ENCODE measurements at places on chromosomes 7 and 10.

- no peak for DNase-seq
Observed at GRCh38 chr7:48899932-48900331, 24.4 kb upstream of the CDC14C start.

- no peak for DNase-seq
Observed at GRCh38 chr7:140752533-140752932, 56.0 kb downstream of the NDUFB2 start.

GRCh38 chr10:71923138-71923692 is 41.0 kb upstream of the CHST3 start:
- no peak for DNase-seq

GRCh38 chr7:4244041-4244440 is 438.1 kb upstream of the FOXK1 start:
- DNase-seq, result no peak

GRCh38 chr10:86659161-86659691 is 4.9 kb downstream of the OPN4 start:
- no peak for DNase-seq

DNA sequence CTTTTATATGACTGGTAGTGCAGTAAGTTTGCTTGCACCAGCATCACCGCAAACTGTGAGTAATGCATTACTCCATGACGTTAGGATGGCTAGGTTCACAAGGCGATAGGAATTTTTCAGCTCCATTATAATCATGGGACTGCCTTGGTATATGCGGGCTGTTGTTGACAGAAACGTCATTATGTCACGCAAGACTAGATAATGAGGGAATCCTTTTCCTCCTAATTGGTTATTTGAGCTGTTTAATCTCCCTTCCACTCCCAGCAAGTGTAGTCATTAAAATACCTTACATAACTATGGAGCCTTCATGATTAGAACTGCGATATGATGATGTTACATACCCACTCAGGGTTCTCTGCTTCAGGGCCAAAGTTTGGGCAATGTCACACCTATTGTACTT is 17.3 kb downstream of the KLLN start:
- no peak for DNase-seq

GRCh38 chr7:30805081-30805691 is 34.0 kb downstream of the MINDY4 start:
- no peak for DNase-seq

- no peak for DNase-seq
Observed at GRCh38 chr10:79220307-79220706, 127.0 kb upstream of the PPIF start.

GRCh38 chr7:116277070-116277469 is 66.7 kb downstream of the TES start:
- DNase-seq, result no peak

DNA sequence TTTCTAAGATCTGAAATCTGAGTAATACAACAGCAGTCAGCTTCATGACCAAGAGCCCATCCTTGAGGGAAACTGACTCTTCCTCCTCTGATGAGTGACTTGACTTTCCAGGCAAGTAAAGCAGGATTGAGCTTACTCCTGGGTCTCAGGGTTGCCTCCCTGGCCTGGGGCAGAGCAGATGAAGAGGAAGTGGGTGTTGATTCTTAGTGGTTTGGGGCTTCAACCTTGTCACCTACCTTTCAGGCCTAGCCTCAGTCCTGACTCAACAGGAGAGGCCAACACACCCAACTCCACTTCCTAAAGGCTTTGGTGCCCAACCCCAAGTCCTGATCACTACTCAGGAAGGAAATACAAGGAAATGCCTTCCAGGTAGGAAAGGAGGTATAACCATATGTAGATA is 54.1 kb downstream of the KCNMA1 start:
- no peak for DNase-seq

- no peak for DNase-seq
Observed at GRCh38 chr7:85343484-85343883, 156.6 kb upstream of the SEMA3D start.

DNA sequence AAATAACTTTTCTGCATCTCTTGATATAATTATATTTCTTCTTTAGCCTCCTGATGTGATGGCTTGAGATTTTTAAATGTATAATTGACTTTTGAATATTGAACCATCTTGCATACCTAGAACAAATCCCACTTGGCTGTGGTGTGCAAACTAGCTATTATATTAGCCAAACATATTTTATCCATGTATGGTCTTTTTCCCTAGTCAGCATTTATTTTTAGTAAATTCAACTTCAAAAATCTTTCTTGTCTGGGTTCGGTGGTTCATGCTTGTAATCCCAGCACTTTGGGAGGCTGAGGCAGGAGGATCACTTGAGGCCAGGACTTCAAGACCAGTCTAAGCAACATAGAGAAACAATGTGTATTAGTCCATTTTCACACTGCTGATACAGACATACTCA is 386.6 kb upstream of the VWC2 start:
- no peak for DNase-seq

DNA sequence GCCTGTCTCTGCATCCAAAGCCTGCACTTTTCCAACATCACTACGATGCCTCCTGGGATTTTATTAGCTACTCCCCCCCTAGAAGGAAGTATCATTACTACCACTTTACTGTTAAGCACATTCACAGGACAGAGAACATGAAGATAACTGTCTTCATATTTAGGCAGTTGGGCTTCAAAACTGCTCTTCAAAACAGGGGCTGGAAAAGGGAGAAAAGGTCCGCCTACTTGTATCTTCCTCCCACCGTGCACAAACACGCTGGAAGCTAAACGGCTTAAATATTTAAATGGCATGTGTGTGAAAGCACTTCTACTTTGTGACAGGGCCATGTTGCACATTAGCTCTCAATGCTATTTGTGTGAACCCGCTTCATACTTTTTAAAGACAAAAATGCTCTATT is 999 bp downstream of the ITIH5 start:
- DNase-seq, result no peak

DNA sequence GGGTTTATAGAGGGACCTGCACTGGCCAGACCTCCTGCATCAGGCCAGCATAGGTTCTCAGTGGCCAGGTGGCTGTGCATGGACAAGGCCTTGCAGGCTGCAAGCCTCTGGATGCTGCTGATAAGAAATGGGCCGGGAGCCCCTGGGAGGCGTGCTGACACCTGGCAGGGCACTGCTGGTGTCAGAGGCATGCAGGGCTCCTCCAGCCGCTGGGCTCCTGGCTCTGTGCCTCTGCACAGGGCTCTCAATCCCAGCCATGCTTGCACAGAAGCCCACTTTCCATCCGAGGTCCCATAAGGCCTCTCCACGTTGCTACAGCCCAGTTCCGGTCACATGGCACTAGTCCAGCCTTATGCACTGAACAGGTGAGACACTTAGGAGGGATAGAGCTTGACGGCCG is 27.3 kb downstream of the ANTXRL start:
- DNase-seq, result no peak

GRCh38 chr10:47127188-47127785 is 172.7 kb upstream of the GDF10 start:
- no peak for DNase-seq

GRCh38 chr10:29377333-29377961 is 88.6 kb downstream of the LYZL1 start:
- no peak for DNase-seq

DNA sequence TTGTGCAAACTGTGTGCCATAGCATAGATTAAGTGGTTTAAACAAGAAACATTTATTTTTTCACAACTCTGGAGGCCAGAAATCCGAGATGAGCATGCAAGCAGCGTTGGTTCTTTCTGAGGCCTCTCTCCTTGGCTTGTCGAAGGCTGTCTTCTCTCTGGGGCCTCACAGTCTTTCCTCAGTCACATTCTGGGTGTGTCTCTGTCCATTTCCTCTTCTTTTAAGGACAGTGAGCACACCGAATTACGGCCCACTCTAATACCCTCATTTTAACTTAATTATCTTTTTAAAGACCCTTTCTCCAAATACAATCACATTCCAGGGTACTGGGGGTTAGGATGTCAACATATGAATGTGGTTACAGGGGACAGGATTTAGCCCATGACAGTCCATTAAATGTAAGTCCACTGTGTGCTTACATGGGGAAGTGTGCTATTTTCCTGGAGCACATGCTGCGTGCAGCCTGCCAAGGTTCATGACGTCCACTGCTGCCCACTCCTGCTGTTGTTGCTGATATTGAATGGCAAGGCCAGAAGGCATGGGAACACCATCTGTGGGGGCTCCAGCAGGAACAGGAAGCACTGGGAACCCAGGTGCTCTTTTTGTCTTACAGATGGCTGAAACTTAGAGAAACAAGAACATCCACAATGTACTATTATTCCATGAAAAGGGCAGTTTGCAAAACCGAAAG is 365.5 kb downstream of the GALNT17 start:
- DNase-seq, result no peak

- DNase-seq, result no peak
Observed at GRCh38 chr7:143384148-143384547, 3.0 kb downstream of the ZYX start.

DNA sequence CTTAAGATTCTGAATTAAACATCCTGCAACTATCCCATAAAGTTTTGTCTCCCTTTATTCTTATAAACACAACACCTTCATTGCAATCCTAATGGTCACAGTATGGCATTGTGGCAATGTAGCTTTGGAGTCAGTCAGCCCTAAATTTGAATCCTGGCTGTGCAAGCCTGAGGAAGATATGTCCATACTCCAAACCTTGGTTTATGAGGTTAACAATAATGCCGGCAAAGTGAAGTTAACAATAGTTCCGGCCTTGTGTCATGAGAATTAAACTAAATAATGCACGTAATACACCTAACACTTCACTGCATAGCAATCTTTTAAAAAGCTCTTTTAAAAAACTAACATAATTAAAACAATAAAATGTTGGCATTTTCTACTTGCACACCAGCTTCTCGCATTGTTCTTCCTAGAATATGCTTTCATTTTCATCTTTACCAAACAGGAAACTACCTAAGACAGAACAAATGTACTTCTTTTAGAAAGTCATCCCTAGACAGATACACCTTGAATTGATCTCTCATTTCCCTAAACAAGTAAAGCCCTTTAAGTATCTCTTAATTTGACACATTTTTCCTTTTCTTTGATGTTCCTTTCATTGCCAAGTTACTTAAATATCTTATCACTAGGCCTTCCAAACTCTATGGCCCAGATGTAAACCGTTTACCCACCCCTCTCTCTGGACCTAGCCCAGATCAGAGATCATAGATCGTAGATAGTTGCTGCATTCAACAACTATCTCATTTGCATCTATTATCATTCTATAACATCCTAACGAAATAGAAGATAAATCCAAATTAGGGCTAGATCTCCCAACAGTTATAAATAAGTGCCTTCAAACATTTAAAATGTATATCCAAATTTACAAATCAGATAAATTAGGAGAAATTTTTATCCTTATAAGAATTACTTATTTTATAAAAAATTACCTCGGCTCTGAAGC is 66.7 kb downstream of the CREB3L2 start:
- no peak for DNase-seq

DNA sequence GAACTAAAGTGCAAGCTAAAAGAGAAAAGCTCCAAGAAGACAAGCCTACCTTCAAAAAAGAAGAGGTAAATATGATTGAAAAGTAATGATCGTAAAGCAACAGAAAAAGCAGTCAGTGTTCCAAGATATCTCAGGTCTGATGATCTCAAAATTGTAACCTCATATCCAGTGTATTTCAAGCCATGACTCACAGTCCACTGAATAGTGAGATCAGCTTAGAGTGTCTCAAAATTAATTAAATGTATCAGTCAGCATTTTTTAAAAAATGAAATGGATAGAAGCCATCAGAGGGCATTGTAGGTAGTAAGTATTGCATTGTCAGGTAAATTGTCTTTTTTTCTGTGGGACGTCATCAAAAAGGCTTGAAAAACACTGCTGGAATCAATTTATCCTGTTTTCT is 50.6 kb upstream of the AGBL3 start:
- no peak for DNase-seq

- no peak for DNase-seq
Observed at GRCh38 chr7:122965306-122965705, 30.2 kb downstream of the TAS2R16 start.

DNA sequence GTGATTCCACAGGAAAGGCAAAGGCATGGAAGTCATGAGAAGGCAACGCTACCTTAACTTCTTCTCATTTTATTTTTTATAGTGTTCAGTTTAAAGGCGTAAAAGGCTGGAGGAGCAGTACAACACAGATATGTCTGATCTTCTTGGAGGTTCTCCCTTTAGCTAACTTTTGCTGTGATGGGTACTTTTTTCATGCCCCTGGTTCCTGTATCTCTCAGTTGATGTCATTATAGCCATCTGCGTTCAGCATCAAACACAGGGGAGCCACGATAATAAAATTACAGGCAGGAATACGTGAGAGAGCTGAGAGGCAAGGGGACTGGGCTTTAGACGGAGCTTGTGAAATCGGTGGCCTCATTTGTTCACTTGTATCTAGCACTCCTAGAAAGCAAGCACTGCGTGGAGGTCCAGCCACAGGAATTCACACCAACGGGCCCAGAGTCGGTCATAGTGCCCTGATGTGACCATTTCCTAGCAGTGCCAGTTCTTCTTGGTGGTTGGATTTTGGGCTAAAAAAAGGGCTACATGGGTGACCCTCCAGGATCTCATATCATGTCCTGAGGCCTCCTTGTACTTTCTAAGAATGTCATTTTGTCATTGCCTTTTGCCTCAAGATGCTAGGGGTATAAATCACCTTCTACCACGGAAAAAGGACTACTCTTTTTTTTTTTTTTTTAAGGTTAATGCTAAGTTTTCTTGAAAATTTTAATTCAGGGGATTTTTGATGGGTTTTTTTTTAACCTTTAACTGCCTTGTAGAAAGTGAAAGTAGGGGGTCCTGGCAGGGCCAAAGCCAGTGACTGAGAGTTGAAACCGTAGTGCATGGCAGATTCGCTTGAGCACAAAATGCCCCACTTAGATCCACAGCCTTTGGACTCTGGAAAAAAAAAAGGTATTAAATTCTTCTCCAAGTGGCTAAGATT is 191.5 kb downstream of the CELF2 start:
- DNase-seq, result peak; percentile 71

- DNase-seq, result peak; percentile 31
Observed at GRCh38 chr10:133235265-133235855, 2.3 kb upstream of the VENTX start.

DNA sequence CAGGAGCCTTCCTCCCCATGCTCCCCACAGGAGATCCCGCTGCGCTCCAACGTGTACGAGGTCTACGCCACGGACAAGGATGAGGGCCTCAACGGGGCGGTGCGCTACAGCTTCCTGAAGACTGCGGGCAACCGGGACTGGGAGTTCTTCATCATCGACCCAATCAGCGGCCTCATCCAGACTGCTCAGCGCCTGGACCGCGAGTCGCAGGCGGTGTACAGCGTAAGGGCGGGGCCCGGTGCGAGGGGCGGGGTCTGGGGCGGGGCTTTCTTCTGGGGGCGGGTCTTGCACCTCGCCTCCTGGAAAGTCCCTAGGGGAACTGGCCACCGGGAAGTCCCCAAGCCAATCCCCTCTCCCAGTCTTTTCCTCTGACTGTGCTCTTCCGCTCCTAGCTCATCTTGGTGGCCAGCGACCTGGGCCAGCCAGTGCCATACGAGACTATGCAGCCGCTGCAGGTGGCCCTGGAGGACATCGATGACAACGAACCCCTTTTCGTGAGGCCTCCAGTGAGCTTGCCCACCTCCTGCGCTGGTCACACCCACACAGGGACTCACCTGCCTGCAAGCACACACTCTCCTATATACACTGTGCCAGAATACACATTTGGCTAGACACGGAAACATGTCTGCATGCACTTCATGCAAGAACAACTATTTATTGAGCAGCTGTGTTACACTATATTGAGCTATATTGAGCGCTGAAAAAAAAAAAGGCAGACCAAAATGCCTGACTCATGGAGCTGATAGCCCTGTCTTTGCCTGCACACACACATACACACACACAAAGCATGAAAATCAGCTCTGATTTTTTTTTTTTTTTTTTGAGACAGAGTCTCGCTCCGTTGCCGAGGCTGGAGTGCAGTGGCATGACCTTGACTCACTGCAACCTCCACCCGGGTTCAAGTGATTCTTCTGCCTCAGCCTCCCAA is 32.7 kb upstream of the VSIR start:
- peak; percentile 28 for DNase-seq

- no peak for DNase-seq
Observed at GRCh38 chr7:148684289-148684830, 14.3 kb upstream of the CUL1 start.

Measured in activated CD4-positive, alpha-beta T cell treated with anti-CD3 and anti-CD28 coated beads for 36 hours (primary cell).